ENCODE measurements at places on chromosomes 5 and 9.
A peak's percentile ranks its signal among the peaks of the same experiment; 100 is the strongest.

DNA sequence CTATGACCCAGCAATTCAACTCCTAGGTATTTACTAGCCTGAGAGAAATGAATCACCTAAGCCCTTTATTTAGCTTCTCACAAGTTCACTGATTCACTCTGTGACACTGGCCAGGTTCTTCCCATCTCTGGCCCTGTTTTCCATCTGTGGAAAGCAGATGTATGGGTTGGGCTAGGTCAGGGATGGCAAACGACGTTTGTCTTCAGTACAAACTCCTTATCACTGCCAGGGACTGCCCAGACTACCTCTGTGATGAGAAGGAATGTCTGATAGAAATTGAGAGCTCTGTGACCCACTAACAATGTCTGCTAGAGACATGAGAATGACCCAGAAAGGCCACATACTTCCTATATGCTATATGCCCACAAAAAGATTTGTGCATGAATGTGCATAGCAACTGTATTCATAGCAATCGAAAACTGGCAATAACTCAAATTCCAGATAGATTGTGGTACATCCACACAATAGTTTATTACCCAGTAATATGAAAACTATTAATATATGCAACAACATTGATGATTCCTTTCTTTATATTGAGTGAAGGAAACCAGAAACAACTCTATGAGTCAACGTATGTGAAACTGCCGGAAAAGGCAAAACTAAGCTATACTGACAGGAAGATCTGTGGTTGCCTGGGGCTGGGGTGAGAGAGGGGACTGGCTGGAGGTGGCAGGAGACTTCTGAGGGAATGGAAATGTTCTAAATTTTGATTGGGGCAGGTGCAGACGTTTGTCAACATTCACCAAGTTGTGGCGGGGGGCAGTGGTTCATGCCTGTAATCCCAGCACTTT, 32.0 kb upstream of the ADAM19 start:
- peak; percentile 92 for DNase-seq

GRCh38 chr5:141343242-141343952, at the start of gene PCDHGA3:
Gene PCDHGA3 (plus strand): TSS chr5:141343829. CDS start chr5:141344034, 205 bp downstream.
- peak; percentile 56 for DNase-seq

DNA sequence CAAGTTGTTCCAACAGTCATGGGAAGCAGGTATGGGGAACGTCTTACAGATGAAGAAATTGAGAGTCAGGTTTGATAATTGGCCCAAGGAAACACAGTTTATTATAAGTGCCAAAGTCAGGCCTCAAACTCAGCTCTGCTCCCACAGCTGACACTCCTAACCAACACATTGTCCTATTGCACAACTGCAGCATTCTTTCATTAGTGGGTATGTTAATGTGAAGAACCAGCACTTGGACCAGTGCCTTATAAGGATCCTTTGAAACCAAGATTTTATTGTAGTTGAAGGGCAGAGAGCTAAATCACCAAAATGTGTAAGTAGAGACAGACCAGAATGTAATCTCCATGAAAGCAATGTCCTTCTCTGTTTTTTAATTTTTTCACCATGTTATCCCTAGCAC, 56.1 kb downstream of the GRIA1 start:
- peak; percentile 45 for DNase-seq

DNA sequence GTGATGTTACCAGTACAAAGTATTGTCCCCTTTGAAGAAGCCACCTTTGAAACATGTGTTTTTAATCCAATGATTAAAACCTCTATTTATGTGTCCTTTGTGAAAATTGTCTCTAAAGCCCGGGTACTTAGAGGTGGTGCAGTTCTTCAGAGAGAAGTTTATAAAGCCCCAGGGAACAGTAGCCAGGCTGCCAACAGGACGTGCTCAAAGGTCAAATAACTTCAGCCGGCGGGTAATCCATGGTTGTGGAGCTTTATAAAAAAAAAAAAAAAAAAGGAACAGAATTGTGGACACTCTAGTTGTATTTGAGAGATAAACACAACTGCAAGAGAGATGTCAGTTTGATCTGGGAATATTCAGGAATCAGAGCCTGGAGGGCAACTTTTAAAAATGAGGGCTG, 57.9 kb upstream of the CTNND2 start:
- DNase-seq = no peak

DNA sequence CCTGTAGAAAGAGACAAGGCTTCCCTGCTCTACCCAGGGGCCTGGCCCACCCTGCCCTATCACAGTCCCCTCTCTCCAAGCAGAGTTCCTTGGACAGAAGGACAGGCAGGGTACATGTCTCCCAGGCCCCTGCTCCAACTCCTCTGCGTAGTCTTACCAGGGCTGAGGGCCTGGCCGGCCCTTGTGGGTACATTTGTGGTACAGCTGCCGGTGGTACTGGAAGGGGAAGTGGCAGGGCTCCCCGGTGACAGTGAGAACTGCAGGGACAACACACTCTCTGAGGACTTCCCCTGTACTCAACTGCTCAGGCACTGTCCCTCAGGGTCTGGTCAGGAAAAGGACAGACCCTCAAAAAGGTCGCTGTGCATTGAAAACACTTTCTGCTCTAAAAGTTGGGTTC, 3.6 kb downstream of the F12 start:
- no peak for DNase-seq

DNA sequence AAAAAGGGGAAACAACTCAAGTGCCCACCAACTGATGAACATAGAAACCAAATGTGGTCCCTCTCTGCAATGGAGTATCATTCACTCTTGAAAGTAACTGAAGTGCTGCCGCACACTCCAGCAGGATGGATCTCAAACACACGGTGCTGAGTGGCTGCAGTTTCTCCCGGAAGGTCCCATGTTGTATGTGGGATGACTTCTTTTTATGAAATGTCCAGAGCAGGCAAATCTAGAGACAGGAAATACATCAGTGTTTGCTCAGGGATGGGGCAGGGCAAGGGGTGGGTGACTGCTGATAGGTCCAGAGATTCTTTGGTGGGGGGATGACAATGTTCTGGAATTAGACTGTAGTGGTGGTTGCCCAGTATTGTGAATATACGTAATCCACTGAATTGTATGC, 89.9 kb upstream of the ADAMTS2 start:
- DNase-seq = no peak

DNA sequence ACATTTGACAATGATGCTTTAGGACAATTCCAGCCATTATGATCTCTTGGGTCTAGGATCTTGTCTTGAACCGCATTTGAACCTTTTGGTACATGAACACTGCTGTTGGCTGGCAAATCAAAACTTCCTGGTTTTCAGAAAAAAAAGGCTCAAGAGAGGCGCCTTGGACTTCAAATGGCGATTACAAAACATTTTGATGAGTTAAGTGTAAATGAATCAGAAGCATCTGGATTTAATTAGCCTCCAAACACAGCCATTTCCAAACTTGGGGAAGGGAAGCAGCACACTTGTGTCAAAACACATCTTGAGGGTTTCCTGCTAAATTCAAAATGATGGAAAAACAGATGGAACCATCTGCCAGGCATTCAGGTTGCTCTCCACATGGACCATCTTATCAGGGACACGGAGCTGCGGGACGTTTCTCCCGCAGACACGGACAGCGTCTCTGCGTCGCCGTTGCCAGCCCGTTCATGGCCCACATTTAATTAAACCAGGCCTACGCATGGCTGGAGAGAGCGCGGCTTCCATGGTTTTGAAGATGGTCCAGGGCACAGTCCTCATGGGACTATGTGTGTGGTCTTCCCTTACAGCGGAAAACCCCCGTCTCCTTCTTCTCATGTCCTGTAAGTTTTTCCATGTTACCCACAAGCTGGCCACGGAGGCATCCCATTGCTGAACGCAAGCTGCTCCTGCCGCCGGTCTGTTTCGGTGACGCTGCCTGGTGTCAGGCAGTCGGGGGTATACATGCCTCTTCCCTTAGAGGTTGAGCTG, 55.8 kb upstream of the PTCH1 start:
- no peak for DNase-seq

- no peak for DNase-seq
Measured at GRCh38 chr5:51958473-51958872, 575.2 kb downstream of the ISL1 start.

GRCh38 chr9:137250329-137251193, 525 bp upstream of the STPG3 start:
- no peak for DNase-seq

GRCh38 chr9:94210616-94211603, 48.2 kb upstream of the ZNF169 start:
- DNase-seq = no peak

DNA sequence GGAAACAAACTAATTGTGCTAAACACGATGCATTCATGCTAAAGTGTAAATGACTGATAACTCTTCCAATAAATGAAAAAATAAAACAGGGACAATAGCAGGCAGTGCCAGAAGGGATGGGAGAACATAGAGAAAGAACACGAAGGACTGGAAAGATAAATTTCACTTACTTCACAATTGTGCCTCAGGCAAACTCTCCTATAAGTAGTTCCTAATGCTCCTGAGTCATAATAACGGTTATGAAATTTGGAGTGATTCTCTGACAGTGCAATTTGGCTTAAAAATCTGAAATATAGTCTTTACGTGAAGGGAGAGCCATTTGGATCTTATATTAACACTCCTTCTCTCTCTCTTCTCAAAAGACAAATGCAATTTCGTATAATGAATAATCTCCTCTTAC, 2218.5 kb downstream of the MAT2B start:
- DNase-seq = no peak

DNA sequence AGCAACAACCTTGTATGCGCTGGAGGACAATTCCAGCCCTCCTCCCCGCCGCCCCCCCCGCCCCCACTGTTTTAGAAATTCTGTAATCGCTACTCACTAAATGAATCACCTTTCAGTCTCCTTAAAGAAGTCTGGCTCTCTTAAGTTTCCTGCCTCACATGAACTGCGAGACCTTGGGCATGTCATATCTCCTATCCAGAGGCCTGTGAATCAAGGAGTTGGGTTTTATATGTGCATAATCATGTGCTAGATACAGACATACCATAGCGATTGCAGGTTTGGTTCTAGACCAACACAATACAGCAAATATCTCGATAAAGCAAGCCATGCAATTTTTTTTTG, 337 bp upstream of the DMAC1 start:
- DNase-seq = no peak

DNA sequence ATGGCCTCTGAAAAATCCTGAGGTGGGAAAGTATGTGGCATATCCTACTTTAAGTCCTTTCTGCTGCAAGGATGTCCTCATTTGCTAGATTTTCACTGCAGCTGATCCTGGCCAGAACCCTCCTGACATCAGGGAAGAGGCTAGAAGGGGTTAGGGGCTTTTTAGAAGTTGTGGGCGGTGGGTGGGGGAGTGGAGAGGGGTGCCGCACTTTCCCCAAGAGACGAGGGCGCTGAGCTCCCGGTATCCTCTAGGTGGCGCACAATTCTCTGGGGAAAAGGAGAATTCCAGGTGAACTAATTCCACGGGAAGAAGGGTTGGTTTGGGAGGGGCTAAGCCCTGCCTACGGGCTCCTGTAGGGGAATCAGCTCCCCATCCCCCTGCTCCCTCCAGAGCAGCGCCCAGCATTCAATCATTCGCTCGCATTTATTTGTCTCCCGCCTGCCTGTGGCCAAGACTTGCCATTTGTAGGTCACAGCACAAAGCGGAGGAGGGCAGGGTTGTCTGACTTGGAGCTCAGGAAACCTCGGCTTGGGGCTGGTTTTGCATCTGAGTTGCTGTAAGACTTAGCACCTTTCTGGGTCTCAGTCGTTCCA, 42.9 kb upstream of the HAND1 start:
- peak; percentile 10 for DNase-seq

DNA sequence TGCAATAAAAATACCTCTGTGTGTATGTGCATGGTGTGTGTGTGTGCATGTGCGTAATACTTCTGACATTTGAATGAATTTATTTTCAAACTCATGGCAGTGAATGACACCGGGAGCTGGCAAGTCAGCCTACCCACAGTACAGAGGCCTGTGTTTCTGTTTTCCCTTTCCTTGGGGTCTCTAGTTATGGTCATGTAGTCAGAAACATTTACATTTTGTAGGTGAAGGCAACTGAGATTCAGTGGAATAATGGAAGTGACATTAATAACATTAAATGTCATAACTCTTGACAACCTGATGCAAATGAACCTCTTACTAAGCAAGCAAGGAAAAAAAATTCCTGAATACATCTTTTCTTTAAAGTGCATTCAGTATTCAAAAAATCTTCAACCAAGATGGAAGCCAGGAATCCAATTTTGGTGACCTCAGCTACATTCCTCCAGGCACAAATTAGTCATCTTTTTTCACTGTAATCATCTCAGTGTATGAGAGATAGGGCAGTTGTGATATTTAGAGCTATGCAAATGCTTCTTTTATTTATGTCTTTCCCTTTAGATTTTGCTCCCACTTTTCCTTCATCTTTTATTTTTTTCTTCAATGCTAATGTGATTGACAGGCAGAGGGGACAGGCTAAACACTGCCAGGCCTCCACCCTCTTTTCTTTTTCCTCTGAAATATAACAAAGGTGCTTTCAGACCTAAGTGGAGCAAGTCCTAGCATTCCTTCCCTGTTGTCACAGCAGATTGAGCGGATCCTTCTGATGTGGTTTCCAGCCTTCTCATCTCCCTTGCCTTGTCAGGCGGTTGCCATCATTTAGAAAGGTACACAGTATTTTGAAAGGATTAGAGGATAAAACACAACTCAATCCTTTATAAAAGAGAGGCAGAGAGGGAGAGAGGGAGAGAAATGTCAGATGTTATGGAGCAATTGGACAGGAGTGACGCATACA, 569.8 kb upstream of the ADAMTS16 start:
- DNase-seq = peak; percentile 47

DNA sequence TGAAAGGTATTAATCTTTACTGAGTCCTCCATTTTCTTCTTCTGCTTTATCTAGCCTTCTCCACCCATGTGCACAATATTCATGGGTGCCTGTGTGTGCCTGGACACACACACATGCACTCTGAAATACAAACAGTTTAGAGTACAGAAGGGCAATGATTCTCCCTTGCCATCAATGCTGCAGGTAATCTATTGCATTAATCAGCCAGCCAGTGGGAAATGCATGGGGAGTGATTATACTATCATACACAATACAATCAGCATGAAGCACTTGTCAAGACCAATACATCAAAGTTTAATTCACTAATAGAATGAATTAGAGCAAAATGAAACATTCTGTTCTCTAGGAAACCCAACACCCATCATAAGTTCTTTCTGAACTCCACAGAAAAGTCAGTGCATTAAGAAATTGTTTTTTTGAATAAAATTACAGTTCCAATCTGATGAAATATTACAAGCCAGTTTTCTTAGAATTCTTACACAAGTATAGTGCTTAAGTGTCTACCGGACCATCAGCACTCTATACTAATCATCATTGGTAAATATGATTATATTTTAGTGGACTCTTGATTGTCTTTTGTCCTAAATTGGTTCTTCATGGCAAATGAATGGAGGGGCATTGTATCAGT, 172.2 kb downstream of the ZSWIM6 start:
- no peak for DNase-seq

- DNase-seq = peak; percentile 41
Measured at GRCh38 chr5:149371296-149371962, 7.7 kb downstream of the IL17B start.

- no peak for DNase-seq
Measured at GRCh38 chr5:103834216-103834615, 271.6 kb upstream of the NUDT12 start.

- DNase-seq = no peak
Measured at GRCh38 chr9:37922363-37923117, 18.6 kb upstream of the SLC25A51 start.

- no peak for DNase-seq
Measured at GRCh38 chr9:36770025-36770424, 197.3 kb downstream of the MELK start.

Data from iris pigment epithelial cell (primary cell).